M059J (cell line): ENCODE measurements at places on chromosomes 11 and 22. TPM values are rescaled to one million over a fixed set of nuclear protein-coding genes. Genes with fewer than 3 reads are reported as not detected.

Gene POTEH
- total RNA-seq, result not detected in 2 replicates

DNA sequence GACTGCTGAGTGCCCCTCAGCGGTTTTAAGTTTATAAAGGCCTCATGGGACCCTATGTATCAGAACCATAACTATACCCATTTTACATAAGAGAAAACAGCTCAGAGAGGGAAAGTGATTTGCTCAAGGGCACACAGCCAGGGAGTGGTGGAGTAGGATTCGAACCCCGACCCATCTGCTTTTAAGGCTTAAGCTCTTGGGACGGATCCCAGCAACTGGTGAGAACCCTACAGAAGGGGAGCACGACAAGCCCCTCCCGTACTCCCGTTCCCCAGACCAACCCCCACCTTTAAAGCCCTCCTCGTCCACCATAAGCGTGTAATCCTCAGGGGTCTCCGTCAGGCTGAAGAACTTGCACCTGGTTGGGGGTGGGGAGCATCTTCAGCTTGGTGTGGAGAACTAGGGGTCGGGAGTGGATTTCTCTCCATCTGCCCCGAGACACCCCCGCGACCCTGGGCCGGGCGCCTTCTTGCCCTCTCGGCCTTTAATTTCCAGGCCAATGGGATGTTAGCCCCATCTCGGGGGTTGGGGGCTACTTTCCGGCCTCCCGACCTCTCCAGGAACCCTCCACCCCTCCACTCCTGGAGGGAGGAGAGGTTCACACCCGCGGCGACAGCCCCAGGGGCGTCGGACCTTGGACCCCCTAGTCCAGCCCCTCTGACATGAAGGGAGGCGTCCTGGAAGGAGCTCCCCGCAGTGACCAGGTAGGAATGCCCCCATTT, 725 bp downstream of the CASTOR1 start:
- DNase-seq, result no peak

- peak; percentile 41 for DNase-seq
These were observed 18.9 kb downstream of the SHANK3 start for GRCh38 chr22:50691521-50691920.

DNA sequence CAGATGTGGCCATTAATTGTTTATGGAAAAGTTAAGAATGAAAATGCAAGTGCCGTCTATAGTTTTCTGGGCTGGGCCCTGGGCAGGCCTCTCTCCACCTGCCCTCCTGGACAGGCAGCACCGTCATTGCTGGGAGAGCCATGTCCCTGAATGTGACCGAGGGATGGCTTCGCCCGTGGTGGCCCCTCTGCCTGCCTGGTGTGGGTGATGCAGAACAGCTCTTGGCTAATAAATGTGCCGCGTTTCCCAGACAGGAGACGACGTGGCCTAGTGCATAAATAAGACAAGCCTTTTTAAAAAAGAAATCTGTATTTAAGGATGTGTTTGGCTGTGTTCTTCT, 407.3 kb downstream of the TBC1D22A start:
- no peak for DNase-seq

Gene MAML2
- total RNA-seq, result 12.0 and 14.0 TPM in 2 replicates

Gene OR52N4
- not detected in 2 replicates for total RNA-seq

DNA sequence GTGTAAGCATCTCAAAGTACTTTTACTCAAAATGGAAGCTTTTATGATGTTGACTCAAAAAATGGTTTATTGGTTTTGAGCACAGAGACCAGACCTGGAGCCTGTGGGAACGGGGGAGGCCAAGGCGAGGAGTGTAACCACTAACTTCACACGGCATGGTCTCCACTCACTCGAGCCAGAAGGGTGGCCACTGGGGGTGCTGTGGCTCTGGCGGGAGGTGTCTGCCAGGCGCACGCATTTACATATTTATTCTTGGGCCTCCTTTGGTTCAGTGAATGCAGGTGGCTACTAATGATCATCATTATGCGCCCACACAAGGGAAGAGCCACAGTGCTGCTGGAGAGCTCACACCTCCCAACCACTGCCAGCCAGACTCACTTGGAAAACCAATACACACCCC, 64.6 kb downstream of the FLRT1 start:
- DNase-seq, result no peak

Gene OR56A4
- total RNA-seq, result not detected in 2 replicates

GRCh38 chr11:117840881-117841550, 16.5 kb upstream of the FXYD2 start:
- DNase-seq, result no peak

GRCh38 chr22:33873186-33873585, 47.1 kb downstream of the LARGE1 start:
- DNase-seq, result no peak

DNA sequence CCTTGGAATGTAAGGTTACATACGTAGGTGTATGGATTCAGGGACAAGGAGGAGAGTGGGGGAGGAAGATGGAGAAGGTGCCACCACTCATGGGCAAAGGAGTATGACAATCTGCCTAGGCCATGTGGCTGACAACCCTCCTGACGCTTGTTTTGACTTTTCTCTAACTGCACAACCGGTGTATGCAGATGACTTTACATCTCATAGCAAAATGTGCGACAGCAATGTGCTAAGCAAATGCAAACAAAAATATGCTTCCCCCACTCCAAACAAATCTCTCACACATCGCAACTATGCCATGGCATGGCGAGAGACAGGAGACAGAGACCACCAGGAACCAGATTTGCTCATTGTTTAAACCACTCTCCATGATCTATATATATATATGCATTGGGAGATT, 191.8 kb downstream of the BLID start:
- DNase-seq, result no peak

Gene CHRDL2
- not detected in 2 replicates for total RNA-seq

GRCh38 chr11:863023-863909, 20.6 kb downstream of the TSPAN4 start:
- DNase-seq, result no peak

DNA sequence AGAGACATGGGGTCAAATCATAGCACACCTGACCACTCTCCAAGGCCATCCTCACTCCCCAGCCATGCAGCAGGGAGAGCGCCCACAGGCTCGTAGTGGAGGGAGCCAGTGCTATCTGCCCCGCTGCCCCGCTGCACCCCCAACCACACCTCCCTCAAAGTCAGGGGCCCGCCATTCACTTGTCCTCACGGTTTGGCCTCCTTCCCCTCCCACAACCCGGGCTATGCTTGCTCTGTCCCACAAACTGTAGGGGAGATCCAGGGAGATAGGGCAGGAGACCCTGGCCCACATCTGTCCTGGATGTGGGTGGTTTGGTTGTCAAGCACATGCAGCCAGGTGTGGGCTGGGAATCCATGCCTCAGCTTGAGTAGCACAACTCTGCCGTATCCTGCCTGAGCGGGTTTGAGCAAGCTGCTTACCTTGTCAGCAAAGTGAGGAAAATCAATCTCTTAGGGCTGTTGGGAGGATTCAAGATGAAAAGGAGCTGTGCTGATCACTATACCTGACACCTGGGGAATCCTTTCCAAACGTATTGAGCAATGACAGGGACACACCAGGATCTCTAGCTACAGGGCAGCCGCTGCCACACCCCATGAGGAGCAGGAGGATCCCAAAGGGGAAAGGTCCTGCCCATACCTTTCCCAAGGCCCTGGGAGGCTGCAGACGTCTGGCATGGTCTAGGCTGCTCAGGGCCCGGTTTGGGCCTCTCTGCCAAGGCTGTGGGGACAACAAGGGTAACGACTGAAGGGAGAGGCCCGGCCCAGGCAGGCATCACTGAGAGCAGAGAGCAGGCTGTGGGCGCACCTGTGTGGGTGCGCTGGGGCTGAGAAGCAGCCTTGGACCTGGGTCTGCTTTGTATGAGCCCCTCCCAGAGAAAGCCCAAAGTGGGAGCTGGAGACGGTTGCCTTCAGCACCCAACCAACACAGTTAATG, 23.3 kb downstream of the KCNJ5 start:
- DNase-seq, result no peak

DNA sequence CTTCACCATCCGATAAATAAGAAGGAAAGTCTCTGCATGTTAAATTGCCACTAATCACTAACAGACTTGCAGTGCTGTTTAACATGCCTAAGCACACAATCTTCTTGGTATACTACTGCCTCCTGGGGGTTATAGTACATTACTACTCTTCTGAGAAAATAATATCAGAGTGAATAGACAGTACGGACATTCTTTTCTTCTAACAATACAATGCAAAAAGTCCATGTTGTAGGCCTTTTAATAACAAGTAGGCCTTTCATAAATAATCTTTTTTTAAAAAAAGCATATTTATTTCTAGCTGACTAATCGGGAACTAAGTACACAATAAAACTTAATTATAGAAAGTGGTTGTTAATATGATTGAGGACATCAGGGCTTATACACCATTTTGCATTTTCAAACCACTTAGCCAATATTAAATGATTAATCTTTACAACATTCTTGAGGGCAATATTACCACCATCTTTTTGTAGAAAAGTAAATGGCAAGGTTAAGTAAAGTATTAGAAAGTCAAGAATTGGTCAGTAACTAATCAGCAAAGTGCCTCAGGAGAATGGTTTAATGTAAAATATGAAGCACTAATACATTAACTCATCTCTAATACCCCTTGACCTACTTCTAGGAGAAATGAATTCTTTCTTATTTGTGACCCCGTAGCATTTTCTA, 84.7 kb downstream of the TTC28 start:
- DNase-seq, result peak; percentile 62

GRCh38 chr11:64998690-64999431, 2.1 kb upstream of the BATF2 start:
- no peak for DNase-seq

DNA sequence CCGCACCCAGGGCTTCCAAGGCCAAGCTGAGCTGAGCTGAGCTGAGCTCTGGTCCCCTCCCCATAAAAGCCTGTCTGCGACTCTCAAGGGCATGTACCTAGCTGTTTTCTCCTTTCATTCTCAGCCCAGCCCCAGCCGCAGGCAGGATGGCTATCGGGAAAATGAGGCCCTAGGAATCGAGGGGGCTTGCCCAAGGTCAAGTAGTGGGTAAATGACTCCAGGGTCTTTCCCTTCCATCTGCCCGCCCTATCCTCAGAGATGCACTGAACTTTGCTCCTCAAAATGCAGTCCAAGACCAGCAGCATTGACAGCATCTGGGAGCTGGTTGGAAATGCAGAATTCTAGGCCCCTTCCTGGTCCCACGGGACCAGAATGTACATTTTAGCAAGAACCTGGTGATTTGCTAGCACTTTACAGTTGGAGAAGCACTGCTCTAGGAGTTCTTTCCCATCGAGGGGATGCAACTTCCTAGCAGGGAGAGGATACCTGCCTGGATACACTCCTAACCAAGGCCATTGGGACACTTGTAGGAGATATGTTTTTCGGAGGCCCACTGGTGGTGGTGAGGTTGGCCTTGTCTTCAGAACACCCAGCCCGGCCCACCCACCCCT, 43.2 kb upstream of the ACCSL start:
- DNase-seq, result no peak

GRCh38 chr22:19807914-19808872, 46.5 kb downstream of the GNB1L start:
- no peak for DNase-seq

DNA sequence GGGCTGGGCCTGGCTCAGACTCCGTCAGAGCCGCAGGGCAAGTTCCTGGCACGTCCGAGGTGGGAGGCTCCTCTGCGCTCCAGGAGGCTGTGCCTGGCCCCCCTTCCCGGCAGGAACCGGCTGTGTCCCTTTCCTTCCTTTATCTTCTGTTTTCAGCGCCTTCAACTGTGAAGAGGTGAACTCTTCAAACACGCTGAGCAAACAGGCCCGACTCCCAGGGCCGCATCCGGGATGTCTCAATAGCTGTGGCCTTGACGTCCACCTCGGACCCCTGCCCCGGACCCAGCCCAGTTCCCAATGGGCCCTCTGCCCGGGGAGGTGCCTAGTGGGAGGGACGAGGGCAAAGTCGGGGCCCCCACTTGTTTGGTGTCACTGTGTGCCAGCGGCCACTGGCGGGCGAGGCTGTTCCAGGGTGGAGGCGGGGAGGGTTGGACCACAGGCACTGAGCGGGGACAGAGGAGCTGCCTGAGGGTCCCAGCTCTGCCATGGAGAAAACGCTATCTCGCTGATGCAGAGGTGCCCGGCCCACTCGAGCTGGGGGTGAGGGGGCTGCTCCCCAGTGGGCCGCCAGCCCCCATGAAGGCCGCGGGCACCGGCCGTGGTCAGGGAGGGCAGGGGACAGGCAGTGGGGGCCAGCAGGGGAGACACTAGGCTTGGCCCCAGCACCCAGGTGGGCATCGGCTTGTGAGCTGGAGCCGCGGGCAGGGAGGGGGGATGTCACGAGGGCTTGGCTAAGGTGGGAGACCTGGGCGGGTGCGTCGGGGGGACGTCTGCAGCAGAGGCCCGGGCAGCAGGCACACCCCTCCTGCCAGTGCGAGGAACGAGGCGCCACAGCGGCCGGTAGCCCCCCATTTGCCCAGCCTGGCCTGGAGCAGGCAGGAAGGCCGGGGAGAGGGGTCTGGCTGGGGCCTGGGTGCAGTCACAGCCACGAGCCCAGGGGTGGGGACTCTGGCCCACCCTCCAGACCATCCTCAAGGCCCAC, 2.7 kb upstream of the MUC5B start:
- DNase-seq, result no peak

Gene ACR
- not detected in 2 replicates for total RNA-seq

Gene GPR83
- total RNA-seq, result 0.02 TPM in 1 of 2 replicates, not detected in the other

Gene UPK3A
- total RNA-seq, result not detected in 2 replicates

- DNase-seq, result no peak
These were observed 25.1 kb downstream of the KIAA1671 start for GRCh38 chr22:24977370-24978221.

- DNase-seq, result no peak
These were observed 55.0 kb upstream of the EMID1 start for GRCh38 chr22:29150701-29151100.

Gene TMPRSS5
- total RNA-seq, result 0.12 and 0.67 TPM in 2 replicates

- no peak for DNase-seq
These were observed 39.4 kb downstream of the TRIM29 start for GRCh38 chr11:120098503-120099020.

GRCh38 chr11:100823360-100823759, 136.3 kb downstream of the ARHGAP42 start:
- DNase-seq, result no peak

Gene OR8B4
- total RNA-seq, result not detected in 2 replicates

DNA sequence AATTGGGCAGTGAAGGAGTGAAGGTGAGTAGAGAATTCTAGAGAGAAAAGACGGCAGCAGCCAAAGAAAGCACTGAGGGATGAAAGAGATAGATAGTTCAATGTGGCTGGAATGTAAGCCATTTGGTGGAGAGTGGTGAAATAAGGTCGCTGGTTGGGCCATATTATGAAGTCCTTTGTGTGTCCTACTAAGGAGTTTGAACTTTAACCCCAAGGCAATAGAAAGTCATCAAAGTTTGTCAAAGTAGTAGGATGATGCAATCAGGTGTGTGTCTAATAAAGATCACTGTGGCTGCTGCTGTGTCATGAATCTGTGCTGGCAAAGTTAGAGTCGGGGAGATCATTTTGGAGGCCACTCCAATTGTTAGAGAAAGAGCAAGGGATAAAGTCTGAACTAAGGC, 18.7 kb downstream of the RNF121 start:
- DNase-seq, result no peak

Gene TESMIN
- 5.5 and 12.8 TPM in 2 replicates for total RNA-seq

GRCh38 chr22:31504282-31504681, 7.9 kb downstream of the SFI1 start:
- peak; percentile 46 for DNase-seq

GRCh38 chr11:93494357-93494756, 48.8 kb downstream of the SMCO4 start:
- peak; percentile 89 for DNase-seq

Gene GDPD4
- not detected in 2 replicates for total RNA-seq

Gene HBD
- total RNA-seq, result 0.32 and 0.44 TPM in 2 replicates
